Activated naive CD8-positive, alpha-beta T cell treated with anti-CD3 and anti-CD28 coated beads, Interleukin-2, amount 10 ng/mL, durations not matched to agents 7 days and 5 days (primary cell): ENCODE measurements at places on chromosomes 7 and 10. TPM values are rescaled to one million over a fixed set of nuclear protein-coding genes. Genes with fewer than 3 reads are reported as not detected.

- no peak for DNase-seq
These were observed 16.9 kb downstream of the DYDC2 start for GRCh38 chr10:80373502-80373901.

- DNase-seq = no peak
These were observed 101.4 kb downstream of the PPP1R17 start for GRCh38 chr7:31788445-31788844.

The KCNMA1 gene
- total RNA-seq = 0.39 TPM

- DNase-seq = no peak
These were observed 69.4 kb downstream of the FAM53B start for GRCh38 chr10:124674768-124675222.
